ENCODE measurements at places on chromosomes 16 and 17.

GRCh38 chr17:37676115-37676925 lies 33.1 kb upstream of the DDX52 start:
- DNase-seq = no peak

GRCh38 chr17:61484174-61484573 lies 32.0 kb downstream of the TBX4 start:
- no peak for DNase-seq

- no peak for DNase-seq
Observed at GRCh38 chr17:30253312-30253711, 17.8 kb upstream of the SLC6A4 start.

DNA sequence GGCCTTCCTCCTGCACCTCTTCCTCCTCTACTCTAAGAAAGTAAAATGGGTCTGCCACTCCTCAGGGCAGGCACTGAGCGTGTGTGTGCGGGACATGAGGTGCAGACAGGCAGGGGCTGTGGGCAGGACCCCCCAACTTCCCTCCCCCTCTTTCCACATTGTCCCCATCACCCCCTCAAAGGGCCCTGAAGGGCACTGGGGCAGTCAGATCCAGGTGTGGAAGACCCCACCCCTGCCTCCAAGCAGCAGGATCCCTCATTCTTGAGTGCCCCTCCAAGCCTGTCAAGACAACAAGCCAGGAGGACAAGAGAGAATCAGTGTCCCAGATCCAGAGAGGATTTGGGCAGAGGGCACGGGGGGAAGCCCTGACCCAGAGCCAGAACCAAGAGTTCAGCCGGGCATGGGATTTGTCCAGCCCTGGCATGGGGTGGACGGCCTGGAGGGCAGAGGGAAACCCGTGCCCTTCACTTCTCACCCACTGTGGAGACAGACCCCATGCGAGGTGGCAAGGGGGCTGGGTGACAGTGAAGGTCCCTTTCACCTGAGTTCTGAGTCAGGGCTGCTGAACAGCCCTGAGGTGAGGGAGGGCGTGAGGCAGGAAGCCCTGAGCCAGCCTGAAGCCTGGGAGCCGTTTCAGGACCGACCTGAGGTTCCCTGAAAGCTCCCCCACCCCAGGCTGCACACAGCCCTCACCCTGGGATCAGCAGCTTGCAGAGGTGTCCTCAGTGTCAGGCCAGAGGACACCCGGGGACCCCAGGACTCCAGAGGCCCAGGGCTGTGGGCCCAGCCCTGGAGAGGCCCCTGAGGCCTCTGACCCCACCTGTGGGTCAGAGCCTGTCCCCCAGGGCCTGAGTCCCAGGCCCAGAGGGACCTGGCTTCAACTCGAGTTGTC lies 45.8 kb downstream of the USP22 start:
- DNase-seq = no peak

DNA sequence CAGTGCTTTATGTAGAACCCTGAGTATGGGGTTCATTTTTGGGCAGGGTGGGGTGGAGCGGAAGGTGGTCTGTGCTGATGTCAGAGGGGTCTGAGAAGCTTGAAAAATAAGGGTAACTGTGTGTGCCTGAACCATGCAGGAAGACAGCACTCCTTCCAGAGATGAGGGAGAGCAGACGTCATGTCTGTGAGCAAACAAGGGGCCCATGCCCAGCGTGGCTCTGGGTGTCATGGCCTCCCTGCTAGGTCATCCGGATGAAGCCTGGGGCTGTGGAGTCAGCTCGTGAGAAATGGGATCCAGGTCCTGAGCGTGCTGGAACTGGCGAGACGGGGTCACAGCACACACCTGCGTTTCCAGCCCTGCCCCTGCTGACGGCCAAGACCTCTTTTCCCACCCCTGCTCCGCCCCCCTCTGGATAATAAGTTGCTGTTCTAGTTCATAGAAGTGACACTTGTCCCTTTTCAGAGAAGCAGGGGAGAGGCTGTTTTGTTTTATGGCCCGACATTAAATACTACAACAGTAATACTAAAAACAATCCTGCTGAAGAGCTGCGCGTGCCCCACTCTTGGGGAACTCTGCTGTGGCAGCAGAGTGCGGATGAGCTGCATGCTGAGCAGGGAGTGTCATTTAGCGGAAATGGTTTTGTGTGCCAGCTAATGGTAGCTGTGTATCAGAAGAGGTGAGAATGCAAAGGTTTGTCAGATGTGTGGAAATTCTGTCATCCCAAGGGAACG lies 92.6 kb downstream of the RPTOR start:
- DNase-seq = no peak

DNA sequence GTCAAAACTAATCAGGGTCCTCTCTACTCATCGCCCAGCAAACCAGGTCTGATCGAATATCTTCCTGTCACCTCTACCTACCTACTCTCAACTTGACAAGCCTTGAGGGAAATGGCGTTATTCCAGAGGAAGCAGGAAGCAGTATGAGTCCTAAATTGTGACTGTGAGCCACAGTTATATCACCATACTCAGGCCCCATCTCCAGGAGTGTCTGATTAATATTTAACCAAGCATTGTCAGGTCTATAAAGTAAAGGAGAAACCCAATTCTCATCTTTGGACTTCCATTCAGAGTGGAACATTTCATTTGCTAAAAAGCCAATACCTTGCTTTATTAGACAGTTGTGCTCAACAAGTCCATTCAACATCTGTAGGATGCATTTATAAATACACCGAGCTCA lies 17.8 kb upstream of the CLEC3A start:
- no peak for DNase-seq

GRCh38 chr17:47204722-47205418 lies 4.3 kb upstream of the MYL4 start:
- no peak for DNase-seq

- no peak for DNase-seq
Observed at GRCh38 chr17:13518261-13519000, 83.3 kb downstream of the HS3ST3A1 start.

- no peak for DNase-seq
Observed at GRCh38 chr17:56667925-56668458, 74.5 kb downstream of the NOG start.
